ENCODE measurements at places on chromosomes 5 and 9.

DNA sequence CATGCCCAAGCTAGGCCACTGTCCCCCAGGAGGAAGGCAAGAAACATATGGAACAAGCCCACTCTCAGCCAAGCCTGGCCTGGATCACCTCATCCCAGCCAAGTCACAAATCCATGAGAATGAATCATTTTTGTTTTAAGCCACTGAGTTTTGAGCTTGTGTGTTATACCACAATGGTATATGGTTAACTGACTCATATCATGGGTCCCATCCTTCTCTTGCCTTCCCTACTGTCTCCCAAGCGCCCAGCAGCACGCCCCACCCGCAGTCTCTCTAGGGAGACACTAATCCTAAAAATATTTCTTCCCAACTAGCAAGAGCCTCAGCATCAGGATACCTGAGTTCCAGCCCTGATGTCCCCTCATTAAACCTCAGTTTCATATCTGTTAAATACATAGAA is 248.1 kb downstream of the CDK5RAP2 start:
- no peak for DNase-seq

DNA sequence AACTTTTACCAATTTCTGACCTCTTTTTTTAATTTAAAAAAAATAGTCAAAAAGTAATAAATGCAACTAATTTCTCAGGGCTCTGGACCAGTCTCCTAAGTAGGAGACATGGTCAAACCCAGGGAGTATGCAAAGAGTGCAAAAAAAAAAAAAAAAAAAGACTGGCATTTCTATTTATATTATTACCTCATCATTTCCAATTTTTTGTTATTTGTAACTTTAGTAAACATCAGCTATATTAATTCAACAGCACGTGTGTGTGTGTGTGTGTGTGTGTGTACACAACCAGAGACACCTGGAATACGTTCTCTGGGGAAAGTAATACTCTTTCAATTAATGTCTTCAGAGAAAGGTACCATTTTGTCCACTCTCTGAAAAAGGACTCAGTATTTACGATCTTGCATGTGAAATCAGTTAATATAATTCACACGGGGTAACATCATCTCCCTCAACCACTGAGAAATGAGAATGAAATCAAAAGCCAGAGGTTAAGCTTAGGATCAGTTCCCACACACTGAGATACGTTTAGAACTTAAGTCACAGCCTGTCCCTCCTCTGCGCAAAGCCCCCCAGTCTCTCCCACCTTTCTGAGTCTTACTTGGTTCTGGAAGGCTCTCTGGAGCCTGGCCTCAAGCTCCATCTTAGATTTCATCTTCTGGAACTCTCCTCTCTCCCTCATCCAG is 21.9 kb downstream of the ZNF608 start:
- DNase-seq, result no peak

- no peak for DNase-seq
Observed at GRCh38 chr5:926417-927171, 33.9 kb downstream of the TRIP13 start.

GRCh38 chr5:83177803-83178202 is 100.5 kb downstream of the XRCC4 start:
- DNase-seq, result no peak

DNA sequence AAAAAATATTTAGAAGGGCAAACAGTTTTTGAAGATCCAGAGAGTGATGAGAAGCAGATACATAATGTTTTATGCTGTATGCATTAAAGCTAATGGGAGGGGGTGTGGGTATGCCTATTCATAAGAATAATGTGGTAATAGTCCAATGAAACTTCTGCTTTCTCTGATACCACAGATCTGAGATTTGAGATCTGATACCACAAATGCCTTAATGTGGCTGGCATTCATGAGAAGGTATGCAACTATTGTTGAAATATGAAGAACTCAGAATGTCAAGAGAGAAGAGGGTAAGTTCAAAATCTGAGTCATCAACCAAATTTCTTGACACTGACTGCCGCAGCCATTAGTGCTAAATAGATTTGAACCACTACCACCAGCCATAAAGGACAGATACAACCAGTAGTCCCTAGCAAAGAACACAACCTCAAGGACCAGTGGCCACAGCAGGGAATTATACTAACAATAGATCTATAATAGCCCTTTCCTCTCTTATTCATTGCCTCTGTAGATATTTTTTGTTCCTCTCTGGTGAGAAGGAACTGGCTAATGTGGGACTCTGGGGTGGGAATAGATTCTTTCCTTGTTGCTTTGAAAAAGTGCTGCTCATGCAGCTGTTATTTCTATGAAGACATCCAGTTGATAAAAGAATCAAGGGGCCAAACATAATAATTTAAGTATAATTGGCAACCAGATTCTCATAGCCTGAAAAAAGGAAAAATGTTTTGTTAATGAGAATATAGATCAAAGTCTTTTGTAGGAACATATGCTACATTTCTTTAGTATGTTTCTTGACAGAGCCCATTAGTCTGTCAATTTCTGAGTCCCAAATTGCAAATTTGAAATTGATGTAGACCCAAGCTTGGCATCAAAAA is 256.5 kb upstream of the ZNF608 start:
- DNase-seq, result no peak

DNA sequence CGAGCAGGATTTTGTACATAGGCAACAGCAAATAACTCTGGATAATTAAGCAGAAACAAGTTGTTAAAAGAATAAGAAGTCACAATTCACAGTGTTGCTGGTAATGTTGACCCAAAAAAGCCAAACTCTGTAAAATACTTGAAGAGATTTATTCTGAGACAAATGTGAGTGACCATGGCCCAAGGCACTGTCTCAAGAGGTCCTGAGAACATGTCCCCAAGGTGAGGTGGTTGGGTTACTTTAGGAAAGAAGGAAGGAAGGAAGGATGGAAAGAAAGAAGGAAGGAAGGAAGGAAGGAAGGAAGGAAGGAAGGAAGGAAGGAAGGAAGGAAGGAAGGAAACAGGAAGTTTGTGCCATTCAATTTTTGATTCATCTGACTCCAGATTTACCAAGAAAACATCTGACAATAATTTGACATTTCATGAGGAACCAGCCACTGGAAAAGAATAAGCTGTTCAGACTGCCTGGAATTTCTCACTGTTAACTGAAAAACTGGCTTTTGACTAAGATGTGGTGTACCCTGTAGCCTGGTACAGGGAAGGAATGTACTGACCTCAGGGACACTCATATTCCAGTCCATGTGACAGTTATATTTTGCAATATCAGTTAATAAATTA is 295.9 kb upstream of the TNC start:
- no peak for DNase-seq

- peak; percentile 3 for DNase-seq
Observed at GRCh38 chr5:77560677-77561263, 68.7 kb upstream of the WDR41 start.

DNA sequence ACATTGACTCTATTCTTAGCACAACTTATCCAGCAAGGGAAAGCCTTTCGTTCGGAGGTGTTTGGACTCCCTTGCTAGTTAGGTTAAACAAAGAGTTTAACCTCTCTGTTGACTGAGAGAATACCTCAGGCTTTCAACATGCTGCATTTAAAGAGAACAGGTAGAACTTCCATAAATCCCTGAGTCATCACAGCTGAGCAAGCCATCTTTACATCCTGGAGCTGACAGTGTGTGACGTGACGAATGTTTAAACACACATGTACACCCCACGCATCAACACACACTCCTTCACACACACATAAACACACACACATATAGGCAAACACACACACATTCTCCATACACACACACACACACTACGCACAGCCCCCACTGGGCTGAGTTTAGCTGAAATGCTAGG is 152.8 kb downstream of the ADAMTS12 start:
- no peak for DNase-seq

GRCh38 chr9:132002643-132003318 is 76.9 kb downstream of the MED27 start:
- DNase-seq, result no peak

GRCh38 chr9:81589819-81590218 is 99.5 kb downstream of the TLE1 start:
- no peak for DNase-seq

DNA sequence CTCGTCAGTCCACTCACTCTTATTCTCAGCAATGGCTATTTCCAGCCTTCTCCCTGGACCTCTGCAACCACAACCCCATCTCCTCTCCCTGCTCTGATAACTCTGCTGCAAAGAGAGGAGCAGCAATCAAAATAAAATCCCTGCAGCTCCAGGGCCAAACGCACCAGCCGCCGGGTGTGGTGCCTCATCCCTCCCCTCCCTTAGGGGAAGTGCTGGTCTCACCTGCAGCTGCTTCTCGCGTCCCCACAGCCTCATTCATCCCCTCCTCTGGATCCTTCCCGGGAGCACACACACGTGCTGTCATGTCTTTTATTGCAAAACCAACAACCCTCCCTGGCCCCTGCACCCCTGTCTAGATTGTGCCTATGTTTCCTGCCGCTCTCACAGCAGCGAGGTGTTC is 77.8 kb downstream of the TENT4A start:
- DNase-seq, result no peak

DNA sequence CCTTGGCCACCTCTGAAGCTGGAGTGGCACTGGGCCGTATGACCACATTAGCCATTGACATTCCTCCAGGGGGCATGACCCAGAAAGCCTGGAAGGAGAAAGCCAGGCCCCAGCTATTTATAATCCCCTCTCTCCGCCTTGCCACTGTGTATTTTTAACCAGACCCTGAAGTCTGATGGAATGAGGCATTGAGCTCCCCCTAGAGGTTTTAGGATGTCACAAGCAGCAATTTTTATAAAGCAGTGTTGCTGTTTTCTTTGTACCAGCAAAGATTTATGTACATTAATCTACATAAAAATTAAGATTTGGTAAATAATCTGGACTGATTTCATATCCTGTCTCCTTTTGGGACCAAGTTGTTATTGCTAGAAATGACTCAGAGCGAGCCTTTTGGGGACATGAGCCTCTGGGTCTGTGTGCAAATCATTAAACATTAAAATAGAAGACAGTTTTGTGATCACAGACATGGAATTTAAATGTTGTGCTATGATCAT is 127.1 kb downstream of the TRIO start:
- no peak for DNase-seq

DNA sequence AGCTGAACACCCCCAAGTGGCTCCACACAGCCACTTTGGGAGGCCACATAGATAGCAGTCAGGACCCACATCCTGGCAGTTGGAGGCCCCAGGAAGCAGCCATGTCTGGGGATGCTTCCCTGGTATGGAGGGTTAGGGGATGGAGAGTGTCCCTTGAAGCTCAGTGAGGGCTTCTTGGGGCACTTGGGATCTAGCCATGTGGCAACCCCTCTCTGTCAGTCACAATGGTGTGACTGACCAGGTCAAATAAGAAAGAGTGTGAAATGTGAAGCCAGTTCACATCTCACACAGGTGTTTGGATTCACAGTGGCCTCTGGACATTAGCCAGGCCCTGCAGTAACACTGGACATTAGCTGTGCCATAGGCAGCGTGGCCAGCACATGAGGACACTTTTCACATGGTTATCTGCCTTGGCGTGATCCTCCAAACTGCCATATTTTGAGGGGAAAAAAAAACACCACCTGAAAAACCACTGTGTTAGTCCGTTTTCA is 53.9 kb upstream of the IL17B start:
- no peak for DNase-seq

GRCh38 chr9:124835026-124835557 is 18.2 kb upstream of the WDR38 start:
- no peak for DNase-seq

DNA sequence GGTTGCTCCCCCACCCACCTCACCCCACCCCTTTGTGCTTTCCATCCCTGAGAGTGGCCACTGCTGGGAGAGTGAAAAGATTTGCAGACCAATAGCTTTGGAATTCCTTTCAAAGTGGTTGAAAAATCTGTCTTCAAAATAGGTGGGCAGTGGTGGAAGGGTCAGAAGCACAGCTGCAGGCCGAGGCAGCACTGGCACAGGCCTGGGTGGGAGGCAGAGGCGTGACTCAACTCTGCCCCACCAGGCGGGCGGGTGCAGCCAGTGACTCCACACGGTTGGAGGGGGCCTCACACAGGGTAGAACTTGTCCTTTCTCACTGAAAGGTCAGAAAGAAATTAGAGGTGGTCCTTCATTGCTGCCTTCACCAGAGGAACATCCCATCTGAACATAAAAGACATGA is 214.9 kb upstream of the TBCA start:
- DNase-seq, result no peak

- DNase-seq, result no peak
Observed at GRCh38 chr5:80623999-80624398, 30.5 kb upstream of the MSH3 start.

DNA sequence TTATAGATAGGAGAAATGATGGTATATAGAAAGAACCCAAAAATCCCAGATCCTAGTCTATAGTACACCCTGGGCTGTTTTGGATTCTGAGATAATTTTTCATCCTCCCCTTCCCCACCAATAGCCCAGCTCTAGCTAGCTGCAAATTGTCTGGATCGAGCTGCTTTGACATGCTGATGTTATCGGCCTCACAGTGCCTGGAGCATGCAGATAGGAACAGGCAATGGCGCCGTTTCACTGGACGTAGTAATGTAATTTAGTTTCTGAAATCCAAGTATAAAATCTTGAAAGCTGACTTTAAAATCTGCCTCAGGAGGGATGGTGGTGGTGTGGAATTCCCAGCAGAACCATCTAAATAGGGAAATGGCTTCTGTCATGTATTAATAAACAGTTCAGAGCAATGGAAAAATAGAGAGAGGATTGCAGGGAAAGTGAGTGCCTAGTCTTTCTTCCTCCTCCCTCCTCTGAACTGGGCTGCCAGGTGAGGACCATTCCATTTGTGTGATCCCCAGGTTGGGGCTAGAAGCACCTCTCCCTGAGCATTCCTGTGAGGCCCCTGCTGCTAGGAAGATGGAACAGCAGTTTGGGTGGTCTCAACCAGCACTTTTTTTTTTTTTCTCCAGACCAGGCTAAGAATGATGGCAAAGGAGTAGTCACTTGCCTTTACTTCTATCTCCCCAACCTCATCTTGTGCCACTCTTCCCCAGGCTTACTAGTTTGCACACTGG is 31.9 kb downstream of the FAM219A start:
- DNase-seq, result no peak

DNA sequence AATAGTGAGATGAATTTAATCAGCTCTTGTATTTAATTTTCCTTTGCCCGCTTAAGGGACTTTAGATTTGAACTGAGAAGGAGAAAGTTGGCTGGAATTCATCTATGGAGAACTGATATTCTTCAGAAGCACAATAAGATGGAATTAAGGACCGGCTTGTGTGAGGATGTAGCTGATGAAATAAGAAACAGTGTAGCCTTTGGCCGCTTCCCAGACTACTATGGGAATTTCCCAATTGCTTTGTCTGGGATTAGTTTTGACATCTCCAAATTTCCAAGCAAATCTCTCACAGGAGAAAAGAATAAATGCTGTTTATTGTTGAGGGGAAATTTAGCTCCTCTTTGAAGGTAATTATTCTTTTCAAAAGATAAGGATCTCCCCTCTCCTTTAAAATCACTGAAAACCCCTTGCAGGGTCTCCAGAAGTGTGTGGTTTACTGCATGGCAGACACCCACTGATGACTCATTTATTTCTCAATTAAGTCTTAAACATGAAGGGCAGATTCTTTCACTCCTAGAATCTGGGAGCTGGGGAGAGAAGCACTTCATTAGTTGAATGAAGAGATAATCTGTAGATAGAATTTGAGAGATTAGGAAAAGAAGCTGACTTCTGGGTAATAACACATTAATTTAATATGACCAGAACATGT is 606.5 kb upstream of the ADAMTS16 start:
- no peak for DNase-seq
